ENCODE measurements at places on chromosomes 6 and 20.

- no peak for DNase-seq
Measured at GRCh38 chr6:134172020-134172705, 119.7 kb upstream of the SLC2A12 start.

- no peak for DNase-seq
Measured at GRCh38 chr20:36313926-36314325, 7.8 kb downstream of the DLGAP4 start.

DNA sequence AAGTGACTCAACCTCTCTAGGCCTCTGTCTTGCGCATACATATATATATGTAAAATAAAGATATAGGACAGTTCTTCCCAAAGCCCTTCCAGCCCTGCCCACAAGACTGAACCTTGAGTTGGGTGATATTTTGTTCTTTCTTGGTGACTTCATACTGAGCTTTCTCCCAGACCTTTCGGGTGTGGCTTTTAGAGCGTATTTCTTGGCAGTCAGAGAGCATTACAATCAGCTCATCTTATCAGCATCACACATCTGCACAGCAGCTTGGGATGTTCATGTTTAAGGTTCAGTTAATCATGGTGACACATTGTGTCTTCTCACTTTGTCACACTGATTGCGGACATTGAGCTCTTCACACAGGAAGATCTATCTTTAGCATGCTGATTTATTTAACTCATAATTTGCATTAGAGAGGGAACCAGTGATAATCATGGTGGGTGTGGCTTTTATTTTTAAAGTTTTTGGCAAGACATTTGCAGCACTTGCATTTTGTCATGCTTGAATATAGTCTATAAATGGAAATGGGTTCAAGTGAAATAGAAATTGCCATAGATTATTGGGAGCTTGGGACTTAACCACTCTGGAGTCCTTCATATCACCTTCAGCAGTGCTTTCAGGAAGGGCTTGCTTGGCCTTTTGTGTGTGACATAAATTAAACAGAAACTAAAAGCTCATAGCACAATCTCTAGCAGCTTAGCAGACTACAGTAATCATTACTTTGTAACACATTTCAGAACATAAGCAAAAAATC, 8.3 kb downstream of the KIF3B start:
- peak; percentile 84 for DNase-seq

DNA sequence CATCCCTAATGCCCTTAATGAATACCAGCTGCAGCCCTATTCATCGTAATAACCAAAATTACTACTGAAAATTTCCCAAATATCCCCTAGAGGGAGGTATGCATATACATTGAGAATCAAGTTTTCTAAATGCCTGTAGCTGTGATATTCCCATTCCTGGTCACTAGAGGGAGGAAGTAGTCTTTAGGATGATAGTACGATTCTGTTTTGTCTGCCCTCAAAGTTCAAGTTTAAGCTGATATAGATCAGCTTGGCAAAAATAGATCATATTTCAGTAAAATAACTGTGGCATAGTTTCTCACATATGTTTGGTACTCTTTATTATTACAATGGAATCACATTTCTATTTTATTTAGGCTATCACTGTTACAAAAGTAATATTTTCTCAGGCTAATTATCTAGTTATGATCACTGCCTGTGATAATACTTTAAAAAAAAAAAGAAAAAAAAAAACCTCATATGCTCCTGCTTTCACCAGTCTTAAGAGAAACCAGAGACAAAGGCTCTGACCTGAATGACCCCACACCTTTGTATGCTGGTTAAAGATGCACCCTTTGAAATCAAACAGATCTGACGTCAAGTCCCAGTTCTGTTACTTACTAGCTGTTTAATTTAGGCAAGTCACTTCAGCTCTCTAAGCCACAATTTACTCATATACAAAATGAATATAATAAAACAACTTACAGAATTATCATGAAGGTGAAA, 11.0 kb downstream of the TSPYL1 start:
- DNase-seq, result no peak

- DNase-seq, result no peak
Measured at GRCh38 chr6:103983011-103983410, 876.7 kb downstream of the HACE1 start.

- no peak for DNase-seq
Measured at GRCh38 chr6:63740709-63741108, 105.1 kb downstream of the PHF3 start.

- no peak for DNase-seq
Measured at GRCh38 chr6:134805168-134805567, 144.7 kb downstream of the ALDH8A1 start.

DNA sequence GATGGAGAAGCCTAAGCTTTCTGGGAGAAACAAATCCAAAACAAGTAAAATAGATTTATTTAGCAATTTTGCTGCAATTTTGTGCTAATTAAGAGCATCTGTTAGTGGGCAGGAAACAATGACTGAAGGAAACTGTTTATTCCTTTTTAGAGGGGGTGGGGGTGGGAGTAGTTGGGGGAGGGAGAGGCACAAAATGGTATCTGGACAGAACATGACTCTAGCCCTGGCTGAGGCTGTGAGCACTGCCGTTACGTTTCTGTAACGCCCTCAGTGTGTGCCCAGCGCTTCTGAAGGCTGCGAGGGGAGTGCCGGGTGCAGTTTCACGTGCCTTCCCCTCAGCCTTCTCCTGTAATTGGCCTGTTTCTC, 28.8 kb downstream of the METTL24 start:
- DNase-seq, result no peak
